Effector memory CD4-positive, alpha-beta T cell (primary cell): ENCODE measurements at places on chromosomes 2 and 18.

GRCh38 chr18:58078889-58079573, 35.0 kb downstream of the NEDD4L start:
- DNase-seq, result no peak

DNA sequence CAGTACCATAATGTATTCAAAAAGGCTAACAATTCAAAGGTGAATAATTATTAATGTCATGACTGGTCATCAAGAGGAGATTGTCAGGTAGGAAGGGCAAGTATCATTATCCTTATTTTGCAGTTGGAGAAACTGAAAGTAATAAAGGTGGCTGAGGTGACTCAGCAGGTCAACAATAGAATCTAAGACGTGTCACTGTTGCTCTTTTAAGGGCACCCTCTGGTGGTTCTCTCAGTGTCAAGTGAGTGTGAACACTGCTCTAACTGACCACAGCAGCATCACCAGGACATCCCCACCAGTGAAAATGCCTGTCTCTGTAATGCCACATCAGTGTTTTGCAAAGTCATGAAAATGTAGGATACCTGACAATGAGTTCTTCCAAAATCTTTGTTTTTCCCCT, 69.7 kb downstream of the DCC start:
- no peak for DNase-seq

- no peak for DNase-seq
These were observed 19.9 kb downstream of the IL36B start for GRCh38 chr2:113032737-113033136.

DNA sequence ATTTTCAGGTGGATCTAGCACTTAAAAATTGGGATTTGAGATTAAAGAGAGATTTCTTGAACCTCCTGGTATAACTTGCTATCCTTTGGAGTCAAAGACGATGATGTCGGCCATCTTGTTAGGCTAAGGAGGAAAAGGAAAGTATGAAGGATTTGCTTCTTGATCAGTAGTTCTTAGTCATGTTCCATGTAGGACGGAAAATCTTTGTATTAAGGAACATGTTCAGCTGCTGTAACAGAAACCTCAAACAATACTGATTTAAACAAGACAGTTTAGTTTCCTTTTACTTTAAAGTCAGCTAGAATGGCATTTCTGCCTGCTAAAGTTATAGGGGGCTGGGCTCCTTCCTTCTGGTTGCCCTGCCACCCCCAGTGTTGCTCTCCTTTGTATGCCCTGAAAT, 56.4 kb upstream of the MGAT5 start:
- no peak for DNase-seq

GRCh38 chr2:88865801-88866371, 174.4 kb downstream of the RPIA start:
- DNase-seq, result no peak

DNA sequence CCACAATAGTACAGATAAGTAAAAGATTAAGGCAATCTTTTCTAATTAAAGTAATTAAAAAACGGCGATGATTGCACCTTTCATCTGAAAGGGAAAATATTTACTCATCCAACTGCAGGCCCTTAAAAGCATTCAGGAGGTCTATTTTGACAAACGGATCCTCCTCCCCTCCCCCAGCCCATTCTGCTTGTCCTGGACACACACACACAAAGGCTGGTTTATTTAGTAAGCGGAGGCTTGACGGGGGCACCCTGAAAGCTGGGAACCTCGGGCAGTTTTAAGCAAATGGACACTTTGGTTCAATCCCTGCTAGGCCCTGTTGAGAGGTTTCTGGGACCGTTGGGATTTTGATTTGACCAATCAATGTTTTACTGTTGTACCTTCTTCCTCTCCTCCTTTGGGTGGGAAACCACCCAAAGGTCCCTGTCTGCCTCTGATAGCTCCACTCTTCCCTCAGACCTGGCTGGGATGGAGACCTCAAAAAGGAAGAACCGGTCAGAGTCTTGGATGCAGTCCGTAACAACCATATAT, 135.8 kb upstream of the HAAO start:
- no peak for DNase-seq

- no peak for DNase-seq
These were observed 45.0 kb upstream of the RMND5A start for GRCh38 chr2:86675104-86675503.

DNA sequence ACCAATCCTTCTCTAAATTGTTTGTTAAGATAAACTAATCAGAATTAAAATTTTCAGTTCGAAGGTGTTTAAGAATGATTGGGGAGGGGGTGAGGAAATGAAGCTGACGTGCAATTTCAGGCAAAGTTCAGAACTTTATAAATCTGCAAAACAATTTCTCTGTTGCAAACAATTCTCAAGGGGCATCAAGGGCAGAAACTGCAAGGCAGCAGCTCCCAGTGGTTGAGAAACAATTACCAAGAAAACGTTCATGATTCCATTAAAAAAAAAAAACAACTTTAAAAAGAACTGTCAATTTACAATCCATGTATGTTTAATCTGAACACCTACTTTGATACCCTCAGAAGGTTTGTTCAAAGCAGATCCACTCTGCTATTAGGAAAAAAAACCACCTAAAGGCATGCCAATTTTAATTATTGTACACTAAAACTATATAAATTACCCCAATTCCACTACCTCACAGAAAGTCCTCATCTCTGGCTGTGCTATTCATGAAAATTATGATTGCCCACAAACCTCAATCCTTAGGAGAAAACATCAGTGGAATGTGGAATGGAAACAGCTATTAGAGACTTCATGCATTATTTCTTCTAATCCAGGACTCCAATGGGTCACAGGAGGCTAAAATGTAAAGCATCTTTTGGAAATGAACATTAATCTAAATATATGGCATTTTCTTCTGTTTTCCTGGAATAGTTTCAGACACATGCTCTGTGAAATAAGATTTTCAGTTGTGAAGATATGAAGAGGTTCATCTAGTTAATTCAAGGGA, 119.9 kb upstream of the ACVR1C start:
- no peak for DNase-seq

- DNase-seq, result no peak
These were observed 1.4 kb downstream of the SUCLG1 start for GRCh38 chr2:84457686-84458085.

GRCh38 chr18:51721996-51722395, 524.5 kb upstream of the MEX3C start:
- DNase-seq, result no peak
